Activated T-cell treated with anti-CD3 and anti-CD28 coated beads, Interleukin-2, amount 50 U/mL, for 1 hour (primary cell): ENCODE measurements at places on chromosomes 7 and 10.

- DNase-seq, result no peak
Measured at GRCh38 chr10:110165239-110165638, 42.2 kb upstream of the MXI1 start.

- no peak for DNase-seq
Measured at GRCh38 chr10:91975438-91975837, 51.9 kb downstream of the BTAF1 start.

DNA sequence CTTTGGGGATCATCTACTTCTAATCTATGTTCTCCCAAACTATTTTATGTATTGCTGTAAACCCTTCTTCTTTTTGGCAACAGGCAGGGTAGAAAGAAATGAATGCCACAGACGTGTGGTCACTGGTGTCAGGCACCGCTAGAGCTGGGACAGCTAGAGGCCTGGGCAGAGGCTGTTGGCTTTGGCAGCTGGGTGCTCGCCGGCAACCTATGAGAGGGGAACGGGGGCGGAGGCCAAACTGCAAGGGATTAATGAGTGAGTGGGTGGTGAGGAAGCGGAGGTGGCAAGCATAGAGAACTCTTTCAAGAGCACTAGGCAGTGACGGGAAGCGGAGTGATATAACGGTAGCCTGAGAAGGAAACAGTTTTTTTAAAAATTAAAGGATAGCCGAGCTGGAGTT is 78.5 kb downstream of the CREB5 start:
- no peak for DNase-seq

- DNase-seq, result no peak
Measured at GRCh38 chr10:350981-351501, 215.8 kb downstream of the ZMYND11 start.

- DNase-seq, result no peak
Measured at GRCh38 chr7:16504019-16504418, 22.6 kb upstream of the LRRC72 start.

DNA sequence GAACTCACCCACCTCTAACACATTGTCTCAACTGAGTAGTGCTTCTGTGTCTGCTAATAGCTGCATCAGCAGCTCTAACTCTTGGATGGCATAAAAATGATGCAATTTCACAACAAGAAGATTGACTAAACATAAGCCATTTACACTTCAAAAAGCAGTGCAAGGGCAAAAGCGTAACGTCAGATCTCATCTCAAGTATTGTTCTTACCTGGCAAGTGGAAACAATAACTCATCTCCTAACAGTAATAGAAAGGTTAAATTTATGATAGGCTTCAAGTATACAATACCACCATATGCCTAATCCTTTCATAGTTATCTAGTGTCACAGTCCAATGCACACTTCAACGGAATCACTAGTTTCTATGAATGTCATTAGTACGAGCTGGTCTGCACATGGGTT is 14.8 kb downstream of the TPK1 start:
- no peak for DNase-seq

DNA sequence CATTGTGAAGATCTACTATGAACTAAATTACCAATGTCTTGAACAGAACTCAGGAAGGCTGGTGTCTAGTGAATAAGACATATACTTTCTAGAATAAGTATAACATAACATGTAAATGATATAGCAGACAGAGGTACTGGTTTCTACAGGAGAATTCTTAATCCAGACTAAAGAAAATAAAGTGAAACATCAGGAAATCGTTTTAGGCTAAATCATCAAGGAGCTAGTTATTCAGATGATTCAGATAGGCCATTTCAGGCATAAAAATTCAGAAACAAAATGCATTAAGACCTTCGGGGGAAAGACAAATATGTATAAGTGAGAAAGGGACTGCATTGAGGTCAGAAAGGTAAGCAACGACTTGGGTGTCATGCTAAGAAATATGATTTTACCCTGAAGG is 170.6 kb downstream of the LRRN3 start:
- DNase-seq, result no peak
